NCI-H187 treated with DMSO at 0.1 percent for 48 hours (cell line): ENCODE measurements at places on chromosomes 3 and 15.

- no peak for DNase-seq
Observed at GRCh38 chr3:78818161-78818985, 949.4 kb downstream of the ROBO1 start.

GRCh38 chr3:162534431-162534830 lies 1037.8 kb downstream of the OTOL1 start:
- DNase-seq, result no peak

DNA sequence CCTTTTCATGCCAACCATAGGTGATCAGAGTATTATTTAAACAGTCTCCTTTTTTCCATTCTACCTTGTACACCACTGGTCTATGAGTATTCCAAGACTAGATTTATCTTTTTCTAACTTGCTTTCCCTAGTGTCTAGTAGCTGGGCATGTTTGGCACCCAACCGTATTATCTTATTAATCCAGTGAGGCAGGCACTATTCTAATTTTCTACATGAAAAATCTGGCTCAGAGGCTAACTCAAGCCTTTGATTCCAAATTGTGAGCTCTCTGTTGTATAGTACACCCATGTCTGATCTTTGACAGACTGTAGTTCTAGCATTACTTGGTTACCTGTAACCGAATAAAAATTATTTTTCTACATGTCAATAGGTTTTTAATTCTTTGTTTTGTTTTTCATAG lies 76.7 kb upstream of the PLXND1 start:
- no peak for DNase-seq

DNA sequence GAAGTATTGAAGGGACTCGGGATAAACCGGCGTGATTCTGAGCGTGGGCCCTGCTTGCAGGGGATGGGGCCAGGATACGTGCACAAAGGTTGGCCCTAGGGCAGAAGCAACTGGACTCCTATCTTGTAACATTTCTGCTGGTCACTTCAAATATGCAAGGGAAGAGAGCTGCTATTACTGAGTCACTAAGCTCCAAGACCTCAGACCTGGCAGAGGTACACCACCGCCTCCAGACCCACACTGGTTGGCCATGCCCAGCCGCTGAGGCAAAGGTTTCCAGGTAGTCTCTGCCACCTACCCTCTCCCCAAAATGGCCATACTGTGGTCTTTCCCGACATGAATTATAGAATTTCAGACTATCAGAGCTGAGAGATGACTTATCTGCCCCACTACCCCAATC lies 13.4 kb upstream of the STRA6 start:
- no peak for DNase-seq

DNA sequence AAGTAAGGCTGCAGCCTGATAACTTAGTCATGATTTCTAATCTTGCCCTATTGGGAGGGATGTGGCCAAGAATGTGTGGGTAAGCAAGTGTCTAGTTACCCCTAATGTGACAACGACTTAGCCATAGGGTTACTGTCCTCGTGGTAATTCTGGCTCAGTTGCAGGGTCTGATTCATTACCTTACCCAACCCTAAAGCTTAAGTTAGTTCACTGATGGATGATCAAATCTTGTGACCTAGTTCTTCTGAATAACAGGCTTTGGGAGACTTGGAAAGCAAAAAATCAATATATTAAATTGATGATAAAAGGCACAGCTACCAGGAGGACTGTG lies 1.6 kb upstream of the INTS14 start:
- no peak for DNase-seq

DNA sequence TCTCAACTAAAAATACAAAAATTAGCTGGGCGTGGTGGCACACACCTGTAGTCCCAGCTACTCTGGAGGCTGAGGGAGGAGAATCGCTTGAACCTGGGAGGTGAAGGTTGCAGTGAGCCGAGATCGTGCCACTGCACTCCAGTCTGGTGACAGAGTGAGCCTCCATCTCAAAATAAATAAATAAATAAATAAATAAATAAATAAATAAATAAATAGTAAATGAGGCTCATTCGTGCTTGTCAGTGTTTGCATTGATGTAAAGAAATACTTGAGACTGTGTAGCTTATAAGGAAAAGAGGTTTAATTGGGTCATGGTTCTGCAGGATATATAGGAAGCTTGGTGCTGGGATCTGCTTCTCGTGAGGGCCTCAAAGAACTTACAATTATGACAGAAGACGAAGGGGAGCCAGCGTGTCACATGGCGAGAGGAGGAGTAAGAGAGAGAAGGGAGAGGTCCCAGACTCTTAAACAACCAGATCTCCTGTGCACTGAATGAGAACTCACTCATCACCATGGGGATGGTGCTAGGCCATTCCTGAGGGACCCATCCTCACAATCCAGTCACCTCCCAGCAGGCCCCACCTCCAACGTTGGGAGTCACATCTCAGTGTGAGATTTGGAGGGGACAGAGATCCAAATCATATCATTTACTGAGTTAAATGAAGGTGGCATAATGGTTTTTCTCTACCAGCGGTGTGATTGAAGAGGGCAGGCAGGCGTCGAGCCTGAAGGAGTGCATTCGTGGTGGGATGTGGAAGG lies 104.5 kb downstream of the FNDC3B start:
- DNase-seq, result no peak

- no peak for DNase-seq
Observed at GRCh38 chr15:95988574-95988887, 342.0 kb upstream of the NR2F2 start.

DNA sequence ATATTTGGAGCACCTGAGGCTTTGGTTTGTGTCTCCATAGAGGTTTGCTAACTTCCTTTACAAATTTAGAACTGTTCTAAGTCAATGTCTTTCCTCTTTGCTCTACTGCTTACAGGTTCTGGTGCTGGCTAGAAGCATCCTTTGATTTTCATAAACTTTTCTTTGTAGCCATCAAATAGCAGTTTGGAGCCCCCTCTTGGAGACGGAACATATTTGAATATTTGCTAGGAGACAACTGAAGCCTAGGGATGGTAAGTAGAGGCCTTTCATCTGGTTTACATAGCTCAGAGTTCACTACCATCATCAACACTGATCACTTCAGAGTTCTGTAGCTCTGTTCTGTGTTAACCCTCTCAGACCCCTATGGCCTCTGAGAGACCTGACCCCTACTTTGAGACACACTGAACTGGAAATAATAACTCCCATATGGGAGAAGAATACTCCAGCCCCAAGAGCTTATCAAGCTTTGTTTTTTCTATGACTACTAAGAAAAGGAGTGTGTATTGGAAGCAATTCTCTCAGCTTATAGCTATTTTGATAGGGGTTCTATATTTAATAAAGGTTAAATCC lies 420.4 kb downstream of the EPHA3 start:
- no peak for DNase-seq

GRCh38 chr3:124256156-124256555 lies 264.2 kb upstream of the ROPN1 start:
- no peak for DNase-seq

GRCh38 chr3:63442918-63443317 lies 164.8 kb downstream of the SYNPR start:
- no peak for DNase-seq

- no peak for DNase-seq
Observed at GRCh38 chr3:120440001-120440703, 10.6 kb downstream of the FSTL1 start.
